T-helper 9 cell (primary cell): ENCODE measurements at places on chromosomes 16 and 17.

DNA sequence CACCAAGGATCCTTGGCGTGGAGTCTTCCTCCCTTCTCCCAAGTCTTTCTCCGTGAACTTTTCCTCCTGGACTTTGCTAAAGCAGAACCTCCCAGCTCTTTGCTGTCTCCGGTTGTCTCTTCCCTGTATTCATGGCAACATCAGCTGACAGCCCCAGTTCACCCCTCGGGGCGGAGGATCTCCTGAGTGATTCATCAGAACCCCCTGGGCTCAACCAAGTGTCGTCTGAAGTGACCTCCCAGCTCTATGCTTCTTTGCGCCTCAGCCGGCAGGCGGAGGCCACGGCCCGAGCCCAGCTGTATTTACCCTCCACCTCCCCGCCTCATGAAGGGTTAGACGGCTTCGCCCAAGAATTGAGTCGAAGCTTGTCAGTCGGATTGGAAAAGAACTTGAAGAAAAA, 943 bp downstream of the CNTROB start:
- DNase-seq, result no peak

GRCh38 chr17:49071106-49071505, 61.5 kb upstream of the B4GALNT2 start:
- DNase-seq, result no peak

- no peak for DNase-seq
These were observed 4.8 kb upstream of the SP6 start for GRCh38 chr17:47855737-47856136.

DNA sequence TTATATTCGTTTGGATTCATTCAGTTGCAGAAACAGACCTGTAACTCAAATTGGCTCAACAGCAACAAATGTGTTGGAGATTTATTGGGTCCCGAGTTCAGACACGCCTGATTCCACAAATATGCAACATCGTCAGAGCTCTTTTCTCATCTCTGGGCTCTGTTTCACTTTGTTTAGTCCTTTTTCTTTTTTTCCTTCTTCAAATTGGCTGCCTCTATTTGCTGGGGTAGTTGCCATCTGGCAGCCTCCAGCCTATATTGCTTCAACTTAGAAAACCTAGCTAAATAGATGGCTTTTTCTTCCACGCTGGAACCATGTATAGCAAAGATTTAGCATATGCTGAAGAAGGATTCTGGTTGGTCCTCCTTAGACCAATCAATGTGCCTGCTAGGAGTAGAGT, 398.5 kb downstream of the RBFOX1 start:
- no peak for DNase-seq

- no peak for DNase-seq
These were observed 6.7 kb upstream of the CCDC92B start for GRCh38 chr17:2755891-2756724.

DNA sequence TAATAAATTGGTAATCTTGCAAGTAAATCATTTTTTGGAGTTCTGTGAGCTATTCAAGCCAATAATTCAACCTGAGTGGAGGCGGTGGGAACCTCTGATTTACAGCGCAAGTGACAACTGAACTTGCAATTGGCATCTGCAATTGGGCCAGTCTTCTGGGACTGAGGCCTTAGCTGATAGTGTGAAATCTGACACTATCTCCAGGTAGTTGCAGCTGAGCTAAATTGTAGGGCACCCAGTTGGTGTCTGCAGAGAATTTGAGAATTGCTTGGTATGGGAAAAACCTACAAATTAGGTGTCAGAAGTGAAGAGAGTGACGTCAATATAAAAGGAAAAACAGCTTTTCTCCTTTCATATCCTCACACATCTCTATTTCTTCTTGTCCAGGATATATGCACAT, 1633.6 kb upstream of the GOT2 start:
- no peak for DNase-seq

DNA sequence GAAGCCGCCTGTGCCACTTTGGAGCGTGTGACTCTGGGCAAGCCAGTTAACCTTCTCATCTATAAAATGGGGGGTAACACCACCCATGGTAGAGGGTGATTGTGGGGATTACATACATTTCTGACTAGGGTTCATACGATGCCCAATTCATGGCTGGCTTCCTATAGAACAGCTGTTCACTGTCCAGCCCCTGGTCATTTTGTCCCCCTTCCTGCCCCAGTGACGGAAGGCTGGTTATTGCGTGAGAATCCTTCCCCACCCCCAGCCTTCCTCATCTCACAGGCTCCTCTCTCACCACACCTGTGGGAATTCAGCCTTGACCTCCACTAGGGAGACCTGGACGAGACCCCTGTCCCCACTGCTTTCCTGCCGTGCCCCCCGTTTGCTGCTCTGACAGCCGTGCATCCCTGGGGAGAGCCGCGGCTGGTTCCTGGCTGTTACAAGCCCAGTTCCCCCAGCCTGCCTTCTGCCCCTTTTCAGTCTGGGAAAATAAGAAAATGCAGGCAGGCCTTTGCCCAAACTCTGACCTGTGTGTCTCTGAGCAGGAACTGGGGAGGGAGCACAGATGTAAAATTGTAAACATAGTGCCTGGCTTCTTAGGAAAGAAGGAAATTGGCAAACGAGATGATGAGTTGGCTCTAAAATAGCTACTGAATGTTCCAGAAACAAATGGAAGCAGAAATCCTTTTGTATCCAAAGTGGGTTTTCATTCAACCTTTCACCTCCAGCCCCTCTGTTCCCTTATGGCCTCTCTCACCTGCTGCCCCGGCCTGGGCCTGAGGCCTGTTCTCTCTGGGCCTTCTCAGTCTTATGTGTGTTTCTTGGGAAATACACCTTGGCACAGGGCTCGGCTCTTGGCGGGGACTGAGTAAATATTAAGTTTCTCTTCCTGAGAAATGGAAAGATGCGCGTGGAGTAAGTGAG, 67.3 kb downstream of the OR1D5 start:
- no peak for DNase-seq

GRCh38 chr16:23508589-23509440, 1.5 kb downstream of the GGA2 start:
- DNase-seq, result no peak

DNA sequence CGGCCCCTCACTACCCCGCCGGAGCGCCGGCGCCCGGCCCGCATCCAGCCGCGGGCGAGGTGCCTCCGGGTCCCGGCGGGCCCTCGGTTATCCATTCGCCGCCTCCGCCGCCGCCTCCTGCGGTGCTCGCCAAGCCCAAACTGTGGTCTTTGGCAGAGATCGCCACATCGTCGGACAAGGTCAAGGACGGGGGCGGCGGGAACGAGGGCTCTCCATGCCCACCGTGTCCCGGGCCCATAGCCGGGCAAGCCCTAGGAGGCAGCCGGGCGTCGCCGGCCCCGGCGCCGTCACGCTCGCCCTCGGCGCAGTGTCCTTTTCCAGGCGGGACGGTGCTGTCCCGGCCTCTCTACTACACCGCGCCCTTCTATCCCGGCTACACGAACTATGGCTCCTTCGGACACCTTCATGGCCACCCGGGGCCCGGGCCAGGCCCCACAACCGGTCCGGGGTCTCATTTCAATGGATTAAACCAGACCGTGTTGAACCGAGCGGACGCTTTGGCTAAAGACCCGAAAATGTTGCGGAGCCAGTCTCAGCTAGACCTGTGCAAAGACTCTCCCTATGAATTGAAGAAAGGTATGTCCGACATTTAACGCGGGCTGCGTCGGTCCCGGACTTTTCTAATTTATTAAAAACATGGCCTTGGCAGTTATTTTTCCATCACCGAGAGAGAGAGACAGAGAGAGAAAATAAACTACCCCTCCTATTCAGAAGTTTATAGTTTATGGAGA, 2.8 kb downstream of the IRX5 start:
- DNase-seq, result no peak

DNA sequence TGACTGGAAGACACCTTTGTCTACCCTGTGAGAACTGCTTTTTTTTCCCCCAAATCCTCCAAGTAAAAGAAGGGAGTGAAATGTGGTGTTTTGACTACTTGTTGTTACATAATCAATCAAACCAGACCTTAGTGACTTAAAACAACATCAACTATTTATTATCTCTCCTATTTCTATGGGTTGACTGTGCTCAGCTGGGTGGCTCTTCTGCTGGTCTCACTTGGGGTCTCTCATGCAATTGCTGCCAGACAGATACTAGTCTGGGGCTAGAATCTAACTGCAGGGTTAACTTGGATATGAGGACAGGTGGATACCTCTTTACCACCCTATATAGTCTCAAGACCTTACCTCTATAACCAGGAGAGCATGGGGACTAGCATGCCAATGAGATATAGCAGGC, 141.3 kb downstream of the SALL1 start:
- DNase-seq, result no peak

- DNase-seq, result no peak
These were observed 29.4 kb upstream of the NUDT16L1 start for GRCh38 chr16:4663777-4664465.

- DNase-seq, result peak; percentile 46
These were observed 934 bp downstream of the MAFG start for GRCh38 chr17:81926451-81927151.

DNA sequence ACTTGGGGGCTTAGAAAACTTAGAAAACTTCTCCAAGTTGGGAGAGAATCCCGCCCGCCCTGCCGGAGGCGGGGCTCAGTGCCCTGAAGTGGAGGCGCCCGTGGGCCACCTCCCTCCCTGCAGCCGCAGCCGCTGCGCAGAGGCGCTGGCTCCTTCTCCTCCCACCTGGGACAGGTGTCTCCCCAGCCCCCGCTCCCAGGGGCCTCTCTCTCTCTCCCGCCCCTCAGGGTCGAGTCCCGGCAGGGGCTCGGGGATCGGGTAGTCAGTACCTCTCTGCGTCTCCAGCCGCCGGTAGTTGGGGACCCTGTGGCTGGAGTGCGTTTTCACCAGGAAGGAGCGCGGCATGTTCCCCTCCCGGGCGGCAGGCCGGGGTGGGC, 257 bp downstream of the SNAI3 start:
- DNase-seq, result peak; percentile 44

DNA sequence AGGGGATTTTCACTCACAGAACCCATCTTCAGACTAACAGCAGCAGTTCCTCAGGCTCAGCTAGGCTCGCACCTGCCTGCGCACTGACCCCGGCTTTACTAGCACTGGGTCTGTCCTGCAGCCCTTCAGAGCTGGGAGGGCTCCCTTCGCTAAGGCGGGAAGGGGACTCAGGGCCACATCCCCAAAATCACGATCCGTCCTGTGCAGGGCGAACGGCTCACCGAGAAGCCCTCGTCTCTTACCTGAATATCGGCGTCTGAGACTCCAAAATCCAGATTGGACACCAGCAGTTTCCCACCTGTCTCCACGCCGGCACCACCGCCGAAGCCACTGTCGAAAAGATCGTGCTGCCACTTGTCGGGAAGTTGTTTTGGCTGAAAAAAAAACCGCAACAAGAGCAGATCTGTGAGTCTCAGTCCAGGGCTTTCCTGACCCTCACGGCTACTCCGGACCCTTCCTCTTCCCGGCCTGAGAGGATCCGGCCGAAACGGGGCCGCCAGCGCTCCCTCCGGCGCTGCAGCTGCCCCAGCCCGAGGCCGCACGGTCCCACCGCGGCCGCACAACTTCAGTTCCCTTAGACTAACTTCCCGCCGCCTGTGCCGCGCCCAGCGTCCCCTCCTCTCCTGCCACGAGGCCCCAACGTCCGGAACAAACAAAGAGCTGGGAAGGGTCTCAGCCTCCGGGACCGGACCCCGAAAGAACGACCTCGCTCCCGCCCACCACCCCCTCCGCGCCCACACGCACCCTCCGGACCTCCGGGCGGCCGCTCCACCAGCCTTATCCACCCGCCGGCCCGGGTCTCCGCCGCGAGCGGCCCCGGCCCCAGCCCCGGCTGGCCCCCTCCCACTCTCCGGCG, 711 bp downstream of the ALYREF start:
- DNase-seq, result no peak

GRCh38 chr17:622356-622755, 92.3 kb downstream of the VPS53 start:
- no peak for DNase-seq

- no peak for DNase-seq
These were observed 1.6 kb downstream of the SPATA32 start for GRCh38 chr17:45260204-45260783.

DNA sequence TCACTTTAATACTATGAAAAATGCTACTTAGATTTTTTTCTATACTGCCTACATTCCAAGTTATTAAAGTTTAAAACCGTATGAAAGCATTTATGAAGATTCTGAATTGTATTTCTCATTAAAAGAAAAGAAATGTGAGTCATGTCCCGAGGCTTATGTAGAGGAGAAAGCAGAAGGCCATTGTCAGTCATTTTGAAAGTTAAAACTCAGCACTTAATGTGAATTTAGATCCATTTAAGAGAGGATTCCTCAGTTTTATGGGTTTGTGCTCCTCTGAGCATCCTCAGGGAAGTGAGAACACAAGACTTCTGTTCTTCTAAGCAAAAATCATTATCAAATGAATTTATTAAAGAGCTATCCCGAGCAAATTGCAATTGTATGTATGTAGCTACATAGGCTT, 11.8 kb downstream of the C17orf75 start:
- DNase-seq, result no peak

DNA sequence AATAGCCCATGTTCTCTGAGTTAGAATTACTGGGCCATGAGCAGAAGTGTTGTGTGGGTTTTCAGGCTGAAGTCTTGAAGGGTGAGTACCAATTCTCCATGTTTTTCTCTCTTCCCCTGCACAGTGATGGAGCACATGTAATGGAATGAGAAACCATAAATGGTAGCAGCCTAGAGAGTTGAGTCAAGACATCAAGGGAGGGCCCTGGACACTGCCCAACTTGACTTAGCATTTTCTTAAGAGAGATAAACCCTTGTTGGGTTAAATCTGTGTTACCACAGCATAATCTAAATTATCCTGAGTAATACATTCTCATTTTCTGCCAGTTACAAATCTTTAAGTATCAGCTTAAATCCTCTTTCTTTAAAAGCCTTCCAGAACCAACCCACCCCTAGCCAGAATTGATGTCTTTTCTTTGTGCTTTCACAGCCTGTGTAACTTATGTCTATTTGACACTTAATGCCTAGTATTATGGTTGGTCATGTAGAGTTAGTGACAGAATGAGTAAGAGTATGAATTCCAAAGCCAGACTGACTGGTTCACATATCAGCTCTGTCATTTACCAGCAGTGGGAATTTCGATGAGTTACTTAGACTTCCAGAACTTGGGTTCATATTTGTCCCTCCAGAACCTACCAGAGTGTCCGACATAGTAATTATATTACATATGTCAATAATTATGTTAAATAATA, 27.0 kb upstream of the RGS9 start:
- DNase-seq, result no peak

DNA sequence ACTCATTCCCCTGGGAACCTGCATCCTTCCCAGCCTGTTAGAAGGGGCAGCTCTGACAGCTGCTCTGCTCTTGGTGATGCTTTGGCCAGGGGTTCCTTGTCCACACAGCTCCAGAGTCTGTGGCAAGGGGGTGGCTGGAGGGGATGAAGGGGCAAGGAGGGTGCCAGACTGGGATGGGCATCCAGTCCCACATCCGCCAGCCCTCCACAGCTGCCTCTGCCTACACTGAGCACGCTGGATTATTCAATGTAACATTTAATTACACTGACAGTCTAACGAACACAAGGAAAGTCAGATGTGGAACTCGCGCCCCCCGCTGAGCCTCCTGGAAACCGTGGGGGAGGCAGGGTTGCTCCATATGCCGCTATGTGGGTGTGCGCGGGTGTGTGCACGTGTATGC, 101.1 kb downstream of the C16orf78 start:
- DNase-seq, result no peak
